SJCRH30 (cell line): ENCODE measurements at places on chromosomes 7 and 10. TPM values are rescaled to one million over a fixed set of nuclear protein-coding genes. Genes with fewer than 3 reads are reported as not detected.

GRCh38 chr7:14639329-14639728, 263.2 kb downstream of the DGKB start:
- H3K27me3 ChIP-seq = no peaks in the 10 kb centered on the region
- no peak for DNase-seq
- no peaks in the 10 kb centered on the region for H3K36me3 ChIP-seq

KIF11 gene
- total RNA-seq = 68.3 and 70.5 TPM in 2 replicates

GBX1 gene
- 0.48 and 0.95 TPM in 2 replicates for total RNA-seq

CDNF gene
- 0.81 TPM in 1 of 2 replicates, not detected in the other for total RNA-seq

SLC12A9 gene
- total RNA-seq = 12.2 and 15.0 TPM in 2 replicates
